NCI-H2107 (cell line): ENCODE measurements at places on chromosomes 6 and 20.

DNA sequence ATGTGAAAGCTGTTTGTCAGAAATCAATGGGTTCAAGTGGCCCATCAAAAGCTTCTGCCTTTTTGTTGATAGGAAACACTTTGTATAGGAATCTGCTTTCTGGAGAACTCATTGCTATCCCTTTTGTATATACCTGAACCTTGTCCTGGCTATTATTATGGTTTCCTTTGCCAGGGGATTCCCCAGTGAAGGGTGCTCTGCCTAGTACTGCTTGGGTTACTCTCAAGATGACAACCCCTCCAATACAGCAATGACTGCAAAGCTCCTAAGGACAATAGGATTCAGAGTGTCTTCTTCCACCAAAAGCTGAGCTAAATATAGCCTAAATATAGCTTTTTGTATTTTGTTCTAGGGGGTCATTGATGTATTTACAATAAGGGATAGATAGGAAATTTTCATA lies 54.0 kb upstream of the PTPRK start:
- no peak for DNase-seq

DNA sequence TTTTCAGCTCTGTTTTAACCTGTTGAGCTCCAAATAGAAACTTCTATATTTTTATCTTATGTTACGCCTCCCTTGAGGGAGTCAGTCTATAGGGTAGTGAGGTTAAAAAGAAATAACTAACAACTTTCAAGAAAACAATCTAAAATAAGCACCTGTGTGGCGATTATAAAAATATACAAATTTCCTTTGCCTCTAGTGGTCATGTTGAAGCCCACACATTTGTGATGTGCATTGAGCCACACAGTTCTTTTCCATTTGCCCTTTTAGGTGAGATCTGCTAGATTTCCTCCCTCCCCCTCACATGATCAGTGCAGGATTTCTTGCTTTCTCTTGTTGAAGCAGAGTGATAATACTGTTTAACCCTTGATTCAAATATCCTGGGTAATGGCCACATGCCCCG lies 84.2 kb downstream of the MYB start:
- DNase-seq, result no peak

- no peak for DNase-seq
Observed at GRCh38 chr6:32792901-32793435, 23.8 kb downstream of the HLA-DOB start.

DNA sequence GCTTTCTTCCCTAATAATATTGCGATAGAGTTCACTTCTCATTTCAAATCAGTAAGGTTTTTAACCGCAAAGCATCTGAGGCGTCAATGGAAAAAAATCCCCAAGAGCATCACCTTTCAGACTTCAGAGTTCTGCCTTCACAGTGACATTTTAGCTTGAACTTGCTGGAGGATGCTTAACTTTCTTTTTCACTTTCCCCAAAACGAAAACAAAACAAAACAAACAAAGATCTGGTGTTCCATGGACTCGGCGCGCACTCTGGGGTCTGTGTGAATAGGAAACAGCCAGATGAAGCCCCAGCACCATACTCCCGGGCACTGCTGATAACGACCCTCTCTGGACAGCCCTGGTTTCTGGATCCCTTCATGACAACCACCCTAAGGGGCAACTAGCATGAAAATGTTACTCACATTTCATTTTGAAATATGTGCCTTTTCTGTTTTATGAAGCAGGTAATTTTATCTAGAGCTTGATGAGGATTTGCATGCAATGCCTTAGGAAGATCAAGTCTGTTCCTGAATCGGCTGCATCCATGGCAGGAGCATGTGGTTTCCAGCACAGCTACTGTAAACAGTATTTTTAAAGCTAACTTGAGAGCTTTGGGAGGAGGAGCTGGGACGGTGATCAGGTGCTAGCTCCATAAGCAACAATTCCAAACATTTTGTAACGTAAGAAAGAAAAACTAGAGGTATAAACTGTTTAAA lies 44.5 kb downstream of the RAMACL start:
- DNase-seq, result no peak

- DNase-seq, result no peak
Observed at GRCh38 chr6:30876039-30876730, 8.1 kb upstream of the DDR1 start.

- DNase-seq, result no peak
Observed at GRCh38 chr6:14337152-14337551, 219.6 kb downstream of the CD83 start.

DNA sequence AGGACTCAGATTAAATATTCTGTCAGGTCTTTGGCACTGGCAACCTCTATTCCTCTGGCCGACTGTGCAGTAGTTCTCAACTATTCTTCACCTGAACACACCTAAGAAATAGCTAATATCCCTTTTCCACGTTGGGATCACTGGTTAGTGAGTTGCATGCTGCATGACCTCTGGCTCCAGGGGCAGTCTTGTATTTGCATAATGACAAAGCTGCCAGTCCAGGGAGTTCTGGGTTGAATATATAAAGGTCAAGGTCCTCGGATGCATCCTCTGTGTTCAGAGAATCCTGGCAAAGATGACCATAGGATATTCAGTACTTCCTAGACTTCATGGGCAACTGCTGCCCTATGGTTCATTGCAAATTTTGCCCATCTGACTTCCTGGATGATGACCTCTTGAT lies 131.2 kb downstream of the DNAH8 start:
- no peak for DNase-seq

- no peak for DNase-seq
Observed at GRCh38 chr6:147078602-147079001, 125.6 kb upstream of the STXBP5 start.

DNA sequence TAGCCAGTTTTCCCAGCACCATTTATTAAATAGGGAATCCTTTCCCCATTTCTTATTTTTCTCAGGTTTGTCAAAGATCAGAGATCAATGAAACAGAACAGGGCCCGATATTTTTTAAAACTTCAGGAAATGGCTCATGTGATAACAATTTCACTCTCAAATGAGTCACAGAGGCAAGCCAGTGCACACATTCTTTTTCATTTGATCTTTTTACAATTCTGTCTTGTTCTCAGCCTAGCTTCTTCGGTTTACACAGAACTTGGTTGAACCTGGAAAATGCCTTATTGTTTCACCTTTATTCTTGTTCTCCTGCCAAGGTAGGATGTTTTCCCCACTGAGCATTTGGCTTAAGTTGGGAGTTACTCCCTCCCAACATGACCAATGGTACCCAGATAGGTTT lies 258.9 kb downstream of the COL12A1 start:
- DNase-seq, result no peak

DNA sequence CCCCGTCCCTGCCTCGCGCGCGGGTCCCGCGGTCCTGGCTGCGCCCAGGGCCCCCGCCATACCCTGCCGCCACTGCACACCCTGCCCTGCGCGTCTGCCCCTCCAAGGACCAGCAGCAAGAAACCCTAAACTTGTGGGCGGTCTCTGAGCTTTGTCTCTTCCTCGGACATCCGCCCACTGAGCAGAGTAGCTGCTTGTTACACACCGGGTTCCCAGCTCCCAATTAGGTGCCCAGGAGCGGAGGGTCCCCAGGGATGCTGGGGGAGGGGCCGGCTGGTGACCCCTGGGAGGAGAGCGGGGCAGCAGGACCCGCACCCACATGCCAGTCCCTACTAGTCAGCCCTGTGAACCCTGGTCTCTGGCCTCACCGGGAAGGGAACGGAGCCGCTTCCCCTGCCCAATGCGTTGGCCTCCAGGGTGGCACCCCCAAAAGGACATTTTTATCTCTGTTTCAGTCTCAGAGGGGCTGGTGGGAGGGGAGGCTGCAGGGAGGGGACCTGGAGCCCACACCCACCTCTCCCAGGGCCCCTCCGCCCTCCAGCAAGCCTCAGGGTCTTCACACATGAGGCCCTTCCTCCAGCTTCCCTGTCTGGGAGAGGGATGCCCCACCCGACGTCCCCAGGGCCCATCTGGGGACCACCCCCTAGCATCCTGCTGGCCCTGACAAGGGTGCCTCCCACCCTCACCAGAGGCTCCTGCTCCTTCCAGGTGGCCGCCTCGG lies 10.5 kb downstream of the STMN3 start:
- no peak for DNase-seq

DNA sequence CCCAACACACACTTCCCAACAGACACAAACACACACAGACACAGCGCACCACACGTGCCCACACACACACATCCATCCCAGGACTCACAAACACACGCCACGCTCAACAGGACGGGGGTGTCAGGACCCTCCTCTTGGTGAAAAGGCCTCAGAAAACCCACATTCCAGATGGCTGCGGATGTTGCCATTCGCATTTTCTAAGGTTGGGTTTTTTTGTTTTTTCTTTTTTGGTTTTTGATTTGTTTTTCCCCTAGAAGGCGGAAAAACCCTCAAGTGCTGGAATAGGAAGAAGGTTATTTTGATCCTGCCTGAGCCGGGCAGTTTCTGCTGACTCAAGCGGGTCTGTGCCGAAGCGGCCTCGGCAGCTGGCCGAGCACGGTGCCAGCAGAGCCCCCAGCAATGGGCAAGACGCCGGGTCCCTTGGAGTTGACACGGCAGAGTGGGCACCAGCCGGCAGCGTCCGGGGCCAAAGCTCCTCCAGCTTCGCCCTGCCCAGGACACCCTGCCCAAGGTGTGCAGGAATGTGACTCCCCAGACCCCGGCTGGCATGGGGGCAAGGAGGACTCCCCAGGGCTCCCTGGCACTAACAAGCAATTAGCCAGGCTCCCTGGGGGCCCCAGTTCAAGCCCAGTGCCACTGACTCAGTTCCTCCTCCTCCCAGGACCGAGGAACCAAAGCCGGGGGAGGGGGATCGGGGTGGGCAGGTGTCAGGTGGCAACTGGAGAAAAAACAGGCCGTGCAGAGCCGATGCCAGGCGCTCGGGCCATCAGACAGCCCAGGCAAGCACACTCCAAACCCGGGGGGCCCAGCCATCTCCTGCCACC lies 40.9 kb upstream of the ZBP1 start:
- no peak for DNase-seq

- no peak for DNase-seq
Observed at GRCh38 chr6:13778028-13778427, 36.3 kb downstream of the MCUR1 start.

GRCh38 chr6:137705160-137706082 lies 161.6 kb upstream of the TNFAIP3 start:
- peak; percentile 4 for DNase-seq

DNA sequence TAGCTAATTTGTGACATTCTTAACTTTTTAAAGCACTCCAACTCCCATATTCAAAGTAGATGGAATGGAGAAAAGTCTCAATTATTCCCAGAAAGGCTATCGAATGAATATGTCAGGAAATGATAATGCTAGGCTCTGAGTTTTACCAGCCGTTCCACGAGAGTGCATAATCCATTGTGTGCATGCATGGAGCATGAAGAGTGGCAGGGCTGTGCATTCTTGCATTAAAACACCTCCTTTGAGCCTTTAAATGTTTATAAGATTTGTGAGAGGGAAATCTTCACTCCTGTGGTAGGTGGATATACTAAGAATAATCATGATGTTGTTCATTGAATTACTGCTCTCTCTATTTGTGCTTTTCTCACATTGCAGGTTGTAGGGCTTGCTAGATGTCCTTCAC lies 178.3 kb downstream of the CARMIL1 start:
- DNase-seq, result no peak

- no peak for DNase-seq
Observed at GRCh38 chr20:31605902-31606803, 1.1 kb downstream of the ID1 start.

GRCh38 chr6:170028629-170029345 lies 262.1 kb downstream of the DLL1 start:
- DNase-seq, result no peak

DNA sequence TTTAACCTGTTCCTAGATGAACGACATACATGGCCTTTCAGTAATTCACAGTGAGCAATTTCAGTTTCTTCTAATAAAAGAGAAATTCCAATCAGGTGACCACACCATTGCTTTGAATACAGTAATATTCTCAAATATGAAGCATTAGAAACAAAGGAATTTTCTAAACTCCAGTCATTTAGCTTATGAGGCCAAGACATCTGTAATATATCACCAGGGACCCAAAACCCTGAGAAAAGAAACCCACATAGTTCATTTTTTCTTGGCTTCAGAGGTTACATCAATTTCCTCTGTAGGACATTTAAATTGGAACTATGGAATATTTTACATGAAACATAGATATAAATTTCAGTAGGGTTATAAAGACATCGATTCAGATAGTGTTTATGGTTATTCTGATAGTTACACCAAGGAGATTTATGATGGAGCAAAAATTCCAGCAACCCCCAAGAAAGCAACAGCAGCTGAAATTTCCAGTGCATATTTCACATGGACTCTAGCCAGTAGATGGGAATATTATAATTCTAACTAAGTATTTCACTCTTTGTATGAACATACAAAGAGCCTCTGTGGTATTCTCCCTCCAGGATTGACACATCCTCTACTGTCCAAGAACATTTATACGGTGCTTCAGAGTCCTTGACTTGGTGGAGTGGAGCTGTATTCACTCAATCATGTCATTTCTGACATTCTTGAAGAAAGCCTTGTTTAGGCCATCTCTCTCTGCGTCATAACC lies 82.9 kb downstream of the ADGRG6 start:
- DNase-seq, result no peak

- DNase-seq, result no peak
Observed at GRCh38 chr20:64151633-64152530, 12.4 kb upstream of the MYT1 start.

GRCh38 chr20:53255102-53255710 lies 283.0 kb downstream of the TSHZ2 start:
- no peak for DNase-seq

GRCh38 chr6:158472447-158472846 lies 87.4 kb upstream of the TMEM181 start:
- DNase-seq, result no peak

DNA sequence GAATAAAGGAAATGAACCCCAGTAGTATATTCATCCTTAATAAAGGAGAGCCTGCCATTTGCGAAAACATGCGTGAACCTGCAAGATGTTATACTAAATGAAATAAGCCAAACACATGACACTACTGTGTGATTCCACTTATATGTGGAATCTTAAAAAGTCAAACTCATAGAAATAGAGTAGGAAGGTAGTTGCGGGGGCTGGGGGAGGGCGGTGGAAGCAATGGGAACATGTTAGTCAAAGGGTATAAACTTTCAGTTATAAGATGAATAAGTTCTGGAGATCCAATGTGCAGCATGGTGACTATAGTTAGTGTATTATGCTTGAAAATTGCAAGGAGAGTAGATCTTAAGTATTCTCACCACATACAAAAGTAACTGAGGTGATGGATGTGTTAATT lies 72.9 kb downstream of the ANKRD6 start:
- DNase-seq, result no peak

- DNase-seq, result no peak
Observed at GRCh38 chr6:160333101-160333500, 15.1 kb upstream of the SLC22A3 start.

GRCh38 chr6:133079901-133080300 lies 161.3 kb upstream of the EYA4 start:
- no peak for DNase-seq

DNA sequence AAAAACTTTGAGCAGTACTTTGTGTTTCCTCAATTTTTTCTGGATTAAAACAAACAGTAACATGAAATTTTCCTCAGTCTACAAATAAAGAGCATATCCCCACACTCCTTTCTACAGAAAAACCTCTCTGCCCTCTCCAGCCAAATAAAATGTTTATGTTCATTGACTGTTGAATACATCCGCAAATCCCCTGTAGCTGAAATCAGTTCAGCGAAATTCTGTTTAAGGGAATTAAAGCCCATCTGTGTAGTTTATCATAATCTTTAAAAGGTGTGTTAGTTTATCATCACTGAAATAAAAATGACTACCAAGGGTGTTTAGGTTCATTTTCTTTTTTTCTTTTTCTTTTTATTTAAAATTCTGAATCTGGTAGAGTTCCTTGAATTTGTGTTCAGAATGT lies 157.8 kb upstream of the RUNX2 start:
- no peak for DNase-seq

GRCh38 chr20:2402271-2402980 lies 21.7 kb downstream of the TGM6 start:
- DNase-seq, result no peak
